ENCODE measurements at places on chromosomes 1 and 21.

DNA sequence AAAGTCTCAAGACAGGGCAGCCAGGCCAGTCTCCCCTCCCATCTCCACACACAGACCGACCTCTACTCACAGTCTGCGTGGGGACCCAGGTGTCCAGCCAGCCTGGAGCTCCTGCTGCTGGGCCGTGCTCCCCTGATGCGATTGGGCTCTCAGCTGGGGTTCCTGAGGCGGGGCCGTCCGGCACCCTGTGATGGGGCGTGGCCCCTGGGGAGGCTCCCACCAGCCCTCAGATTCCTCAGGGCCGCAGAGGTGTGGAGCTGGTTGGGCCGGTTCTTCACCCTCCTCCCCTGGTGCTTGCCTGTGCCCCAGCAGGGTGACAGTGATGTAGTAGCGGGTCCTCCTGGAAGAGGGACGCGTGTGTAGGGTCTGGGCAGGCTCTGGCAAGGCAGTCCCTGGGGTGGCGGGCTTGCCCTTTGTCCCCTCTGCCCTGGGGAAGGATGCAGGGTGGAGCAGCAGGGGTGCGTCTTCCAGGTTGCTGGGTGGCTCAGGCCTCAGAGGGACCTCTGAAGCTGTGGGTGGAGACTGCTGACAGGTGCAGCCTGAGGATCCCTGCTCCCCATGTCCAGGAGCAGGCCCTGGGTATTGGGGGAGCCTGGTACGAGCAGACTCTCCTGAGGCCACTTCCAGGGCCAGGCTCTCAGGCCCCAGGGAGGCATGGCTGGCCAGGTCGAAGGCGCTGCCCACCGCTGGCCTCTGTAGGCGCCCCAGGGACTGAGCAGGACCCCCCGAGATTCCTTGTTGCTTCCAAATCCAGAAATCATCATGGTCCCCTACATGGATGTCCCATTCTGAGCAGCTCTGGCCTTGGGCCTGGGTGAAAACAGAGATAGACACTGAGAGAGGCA is at the start of gene CRYBG2:
Gene CRYBG2 (minus strand): TSS at position 155 of the 845 bp plus-strand sequence. CDS start 7,473 bp downstream, outside the sequence.
- no peak for DNase-seq

DNA sequence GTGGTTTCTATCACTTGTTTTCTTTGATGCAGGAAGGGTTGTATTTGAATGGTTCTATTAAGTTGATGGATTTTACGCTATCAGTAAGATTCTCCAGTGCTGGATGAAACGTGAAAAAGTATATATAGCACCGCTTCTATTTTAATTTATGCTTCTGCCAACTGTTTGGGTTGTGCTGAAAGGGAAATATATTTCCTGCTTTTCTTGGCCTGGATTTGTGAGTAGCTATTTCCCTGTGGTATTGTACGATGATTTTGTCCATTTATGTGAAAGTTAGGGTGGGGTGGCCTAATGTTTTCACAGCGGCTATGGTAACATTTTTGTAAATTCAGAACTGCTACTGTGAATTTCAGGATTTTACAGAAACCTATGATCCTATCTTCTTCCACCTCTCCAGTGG is 322 bp downstream of the C1orf162 start:
- DNase-seq, result no peak

GRCh38 chr1:11788549-11789053 is 17.2 kb downstream of the MTHFR start:
- no peak for DNase-seq

GRCh38 chr1:185838111-185838510 is 103.9 kb downstream of the HMCN1 start:
- DNase-seq, result no peak

DNA sequence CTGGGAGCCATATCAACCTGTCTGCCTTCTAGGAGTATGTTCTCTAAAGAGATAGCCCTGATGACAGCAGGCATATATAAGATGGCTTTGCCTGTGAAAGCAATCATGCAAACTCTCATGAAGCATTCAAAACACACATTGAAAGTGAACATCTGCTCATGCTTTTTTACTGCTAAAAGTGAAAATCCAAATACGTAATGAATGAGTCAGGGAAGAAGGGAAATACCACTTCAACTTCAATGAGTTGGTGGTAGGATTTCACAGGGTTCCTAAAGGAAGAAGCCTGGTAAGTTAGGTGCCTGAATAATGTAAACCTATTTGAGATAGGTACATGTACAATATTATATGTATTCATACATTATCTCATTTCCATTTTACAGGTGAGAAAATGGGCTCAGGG is 50.5 kb upstream of the SLFNL1 start:
- no peak for DNase-seq

DNA sequence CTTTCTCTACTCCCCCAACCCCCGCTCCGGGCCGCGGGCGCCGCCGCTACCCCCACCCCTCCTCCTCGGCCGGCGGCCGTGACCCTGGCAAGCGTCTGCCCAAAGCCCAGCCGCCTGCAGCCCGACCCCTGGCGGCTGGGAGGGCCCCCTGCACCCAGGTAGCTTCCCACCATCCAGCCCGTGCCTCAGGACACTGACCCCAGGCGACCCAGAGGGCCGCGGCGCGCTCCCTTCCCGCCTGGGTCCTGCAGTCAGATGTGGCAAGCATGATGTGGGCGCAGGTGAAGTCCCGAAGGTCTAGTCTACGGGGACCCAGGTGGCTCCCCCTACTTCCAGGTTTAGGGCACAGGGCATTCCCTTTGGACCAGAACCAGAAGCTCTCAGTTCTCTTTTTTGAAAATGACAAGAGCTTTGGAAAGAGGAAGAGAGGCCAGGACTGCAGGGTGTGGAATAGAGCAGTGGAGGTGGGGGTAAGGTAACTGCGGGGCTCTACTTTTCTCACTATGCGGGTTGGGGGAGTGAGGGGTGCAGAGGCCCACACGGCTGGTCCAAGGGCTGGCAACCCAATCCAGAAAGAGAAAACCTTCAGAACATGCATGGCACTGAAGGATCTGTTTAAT is at the start of gene DENND4B:
Gene DENND4B (minus strand): TSS at position 97 of the 620 bp plus-strand sequence. CDS start 2,344 bp downstream, outside the sequence.
- DNase-seq, result no peak

Measured in esophagus squamous epithelium (tissue), 5 donors.